Cardiac atrium fibroblast (primary cell): ENCODE measurements at places on chromosomes 4 and X. TPM values are rescaled to one million over a fixed set of nuclear protein-coding genes. Genes with fewer than 3 reads are reported as not detected.

Gene FAM193A
- total RNA-seq = 13.9 and 15.5 TPM in 2 replicates

Gene CFAP99
- 0.16 TPM in 1 of 2 replicates, not detected in the other for total RNA-seq

Gene IQSEC2
- total RNA-seq = 7.2 and 7.9 TPM in 2 replicates

Gene SHROOM3
- total RNA-seq = 5.1 and 8.9 TPM in 2 replicates

Gene TMEM31
- total RNA-seq = 2.8 TPM in 1 of 2 replicates, not detected in the other

Gene NFKB1
- 19.1 and 28.5 TPM in 2 replicates for total RNA-seq

Gene ANKRD17
- total RNA-seq = 36.5 and 38.1 TPM in 2 replicates

Gene ESX1
- not detected in 2 replicates for total RNA-seq

Gene CT45A2
- not detected in 2 replicates for total RNA-seq
